ENCODE measurements at places on chromosomes 13 and 19.

GRCh38 chr19:30202060-30202600 lies 170.1 kb upstream of the ZNF536 start:
- no peak for DNase-seq

GRCh38 chr13:107941345-107942029 lies 273.8 kb downstream of the LIG4 start:
- no peak for DNase-seq

DNA sequence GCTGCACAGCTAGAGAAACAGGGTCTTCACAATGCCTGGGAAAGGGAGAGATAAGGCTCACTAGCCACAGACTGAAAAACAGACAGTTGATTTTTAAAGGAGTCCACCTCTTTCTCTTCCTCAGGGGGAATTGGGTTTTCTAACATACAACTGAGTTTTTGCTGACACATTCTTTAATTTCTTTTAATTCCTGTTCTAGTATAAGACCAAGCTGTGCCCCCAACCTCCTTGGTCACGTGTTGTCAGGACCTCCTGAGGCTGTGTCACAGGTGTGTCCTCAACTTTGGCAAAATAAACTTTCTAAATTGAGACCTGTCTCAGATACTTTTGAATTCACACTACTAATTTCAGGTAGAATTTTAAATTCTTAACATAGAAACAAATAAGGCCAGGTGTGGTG lies 12.1 kb upstream of the ZNF492 start:
- no peak for DNase-seq

GRCh38 chr19:47176627-47177090 lies 46.0 kb downstream of the SAE1 start:
- DNase-seq, result no peak

GRCh38 chr13:112171570-112171965 lies 104.6 kb downstream of the SOX1 start:
- no peak for DNase-seq

DNA sequence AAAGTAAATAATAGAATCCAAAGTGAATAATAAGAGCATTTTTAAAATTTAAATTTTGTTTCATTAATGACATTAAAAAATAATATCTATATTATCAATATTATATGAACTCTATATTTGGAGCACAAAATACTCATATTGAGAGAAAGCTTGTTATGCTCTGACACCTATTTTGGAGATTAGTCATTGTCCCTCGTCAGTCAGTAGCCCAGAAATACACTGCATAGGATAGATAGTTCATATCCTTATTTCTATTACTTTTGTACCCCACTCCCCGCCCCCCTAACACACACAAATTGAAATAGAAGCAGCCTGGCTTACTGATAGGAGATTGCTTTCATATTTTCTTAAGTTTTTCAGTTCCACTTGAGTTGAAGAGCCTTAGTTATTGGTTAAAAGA lies 652.8 kb downstream of the PCDH9 start:
- no peak for DNase-seq

DNA sequence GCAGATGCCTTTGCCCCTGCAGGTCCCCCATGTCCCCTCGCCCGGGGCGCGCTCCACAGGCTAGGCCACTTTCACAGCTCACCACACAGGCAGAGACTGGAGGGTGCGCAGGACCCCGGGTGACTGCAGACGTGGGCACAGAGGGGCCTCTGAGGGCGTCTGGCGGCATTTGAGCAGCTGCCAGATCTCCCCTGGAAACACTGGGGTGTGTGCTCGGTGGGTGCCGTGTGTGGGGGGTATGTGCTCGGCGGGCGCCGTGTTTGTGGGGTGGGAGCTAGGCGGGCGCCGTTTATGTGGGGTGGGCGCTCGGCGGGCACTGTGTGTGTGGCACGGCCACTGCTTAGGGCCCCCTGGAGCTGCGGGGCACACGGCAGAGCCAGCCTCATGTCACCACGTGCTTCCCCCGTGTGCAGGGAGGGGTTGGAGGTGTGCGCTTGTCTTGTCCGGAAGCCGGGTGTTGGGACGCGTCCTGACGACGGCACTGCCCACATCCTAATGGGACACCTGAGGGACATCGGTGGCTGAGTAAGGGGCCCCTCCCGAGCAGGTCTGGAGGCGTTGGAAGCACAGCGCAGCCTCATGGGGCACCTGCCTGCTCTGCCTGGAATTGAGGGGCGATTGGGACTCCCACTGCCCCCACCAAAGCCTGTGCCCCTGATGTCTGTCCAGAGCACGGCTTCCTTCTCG lies 16.7 kb downstream of the CSNK1G2 start:
- no peak for DNase-seq

DNA sequence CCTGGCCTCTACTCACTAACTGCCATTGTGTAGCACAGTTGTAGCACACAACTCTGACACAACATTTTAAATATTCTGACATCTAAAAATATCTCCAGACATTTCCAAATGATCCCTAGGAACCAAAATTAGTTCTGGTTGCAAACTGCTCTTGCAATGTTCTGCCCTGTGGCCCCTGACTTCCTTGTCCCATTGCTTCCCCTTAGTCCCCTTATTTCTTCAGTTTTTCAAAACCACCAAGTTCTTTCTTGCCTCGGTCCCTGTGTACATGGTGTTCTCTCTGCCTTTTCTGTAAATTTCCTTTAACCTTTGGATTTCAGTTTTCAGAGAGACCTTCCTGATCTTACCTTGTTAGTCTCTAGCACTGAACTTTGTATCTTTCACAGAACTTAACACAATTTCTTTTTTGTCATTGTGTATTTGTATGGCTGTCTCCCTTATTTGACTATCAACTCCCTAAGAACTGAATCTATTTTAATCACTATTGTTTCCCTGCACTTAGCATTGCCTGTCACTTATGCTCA lies 87.6 kb upstream of the MLNR start:
- DNase-seq, result no peak

GRCh38 chr19:35822579-35822978 lies 9.9 kb upstream of the PRODH2 start:
- no peak for DNase-seq

DNA sequence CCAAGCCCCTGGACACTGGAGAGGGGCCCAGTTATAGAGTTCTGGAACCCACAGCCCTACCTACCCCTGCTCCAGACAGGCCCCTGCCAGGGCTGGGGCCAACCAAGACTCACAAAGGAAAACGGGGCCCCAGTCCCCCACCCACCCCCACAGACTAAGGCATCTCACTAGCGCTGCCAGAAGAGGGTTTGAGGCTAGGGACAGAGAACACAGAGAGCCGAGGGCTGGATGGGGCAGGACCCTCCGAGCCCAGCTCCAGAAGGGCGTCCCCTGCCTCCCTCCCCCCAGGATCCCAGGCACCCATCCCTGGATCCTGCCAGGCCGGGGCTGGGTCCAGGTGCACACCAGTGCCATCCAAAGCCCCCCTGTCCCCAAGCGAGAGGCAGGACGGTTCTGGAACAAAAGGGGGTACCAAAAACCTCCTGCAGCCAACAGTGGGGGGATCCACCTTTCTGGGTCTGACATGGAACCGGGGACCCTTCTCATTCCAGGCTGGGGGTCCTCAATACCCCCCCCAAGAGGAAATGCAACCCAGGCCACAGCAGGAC lies 4.4 kb upstream of the REXO1 start:
- DNase-seq, result no peak

DNA sequence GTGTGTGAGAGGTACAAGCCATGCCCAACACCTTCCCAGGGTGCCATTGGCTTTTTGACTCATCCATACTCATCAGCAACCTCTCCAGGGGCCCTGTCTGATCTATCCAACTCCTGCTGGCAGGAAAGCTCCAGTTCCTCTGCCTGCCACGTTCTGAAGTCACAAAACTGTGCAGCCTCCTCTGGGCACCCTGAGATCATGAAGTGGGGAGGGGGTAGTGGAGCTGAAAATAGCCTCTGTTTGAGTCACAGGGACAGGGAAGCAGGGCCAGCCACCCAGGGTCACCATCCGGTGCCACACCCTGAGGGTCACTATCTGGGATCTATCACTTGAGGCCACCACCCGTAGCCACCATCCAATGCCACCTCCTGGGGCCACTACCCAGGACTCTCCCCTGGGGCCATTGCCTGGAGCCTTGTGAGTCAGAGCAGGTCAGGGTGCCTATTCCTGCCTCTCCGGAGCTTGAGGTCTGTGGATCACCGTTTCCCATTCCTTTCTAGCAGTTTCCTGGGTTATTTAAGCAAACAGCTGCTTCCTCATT lies 172.1 kb downstream of the NUFIP1 start:
- no peak for DNase-seq

- no peak for DNase-seq
Measured at GRCh38 chr13:44218501-44219240, 155.0 kb upstream of the SERP2 start.

DNA sequence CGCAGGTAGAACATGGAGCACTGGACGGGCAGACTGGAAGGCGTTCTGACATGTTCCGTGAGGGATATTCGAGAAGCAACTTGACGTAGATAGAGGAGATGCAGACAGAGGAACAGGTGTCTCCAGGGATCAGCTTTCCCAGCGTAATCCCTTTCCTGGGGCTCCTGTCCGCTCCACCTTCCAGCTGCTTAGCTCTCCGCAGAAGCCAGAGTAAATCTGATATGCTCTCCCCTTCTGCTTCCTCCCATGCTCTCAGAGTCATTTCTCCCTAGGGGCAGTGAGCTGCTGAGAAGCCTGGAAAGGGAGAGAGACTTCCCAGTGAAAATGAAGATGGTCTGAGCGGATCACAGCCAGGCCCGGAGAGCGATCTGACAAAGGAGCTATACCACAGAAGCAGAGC lies 23.0 kb upstream of the OLFM4 start:
- no peak for DNase-seq

DNA sequence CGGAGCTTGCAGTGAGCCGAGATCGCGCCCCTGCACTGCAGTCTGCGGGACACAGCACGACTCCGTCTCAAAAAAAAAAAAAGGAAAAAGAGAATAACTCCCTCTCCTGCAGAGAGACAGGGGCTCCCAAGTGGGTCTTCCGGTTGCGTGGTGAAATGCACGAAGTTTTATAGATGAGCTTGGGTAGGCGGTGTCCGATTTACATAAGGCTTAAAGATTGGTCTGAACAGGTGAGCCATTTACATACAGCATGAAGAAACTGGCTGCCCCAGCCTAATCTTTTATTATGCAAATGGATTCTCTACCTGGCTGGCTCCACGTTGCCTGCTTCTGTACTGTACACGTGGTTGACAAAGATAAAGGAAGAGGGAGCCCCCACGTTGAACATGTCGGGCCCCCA lies 19.5 kb downstream of the ADGRE2 start:
- DNase-seq, result no peak

- no peak for DNase-seq
Measured at GRCh38 chr19:32165750-32166149, 179.7 kb upstream of the ZNF507 start.

DNA sequence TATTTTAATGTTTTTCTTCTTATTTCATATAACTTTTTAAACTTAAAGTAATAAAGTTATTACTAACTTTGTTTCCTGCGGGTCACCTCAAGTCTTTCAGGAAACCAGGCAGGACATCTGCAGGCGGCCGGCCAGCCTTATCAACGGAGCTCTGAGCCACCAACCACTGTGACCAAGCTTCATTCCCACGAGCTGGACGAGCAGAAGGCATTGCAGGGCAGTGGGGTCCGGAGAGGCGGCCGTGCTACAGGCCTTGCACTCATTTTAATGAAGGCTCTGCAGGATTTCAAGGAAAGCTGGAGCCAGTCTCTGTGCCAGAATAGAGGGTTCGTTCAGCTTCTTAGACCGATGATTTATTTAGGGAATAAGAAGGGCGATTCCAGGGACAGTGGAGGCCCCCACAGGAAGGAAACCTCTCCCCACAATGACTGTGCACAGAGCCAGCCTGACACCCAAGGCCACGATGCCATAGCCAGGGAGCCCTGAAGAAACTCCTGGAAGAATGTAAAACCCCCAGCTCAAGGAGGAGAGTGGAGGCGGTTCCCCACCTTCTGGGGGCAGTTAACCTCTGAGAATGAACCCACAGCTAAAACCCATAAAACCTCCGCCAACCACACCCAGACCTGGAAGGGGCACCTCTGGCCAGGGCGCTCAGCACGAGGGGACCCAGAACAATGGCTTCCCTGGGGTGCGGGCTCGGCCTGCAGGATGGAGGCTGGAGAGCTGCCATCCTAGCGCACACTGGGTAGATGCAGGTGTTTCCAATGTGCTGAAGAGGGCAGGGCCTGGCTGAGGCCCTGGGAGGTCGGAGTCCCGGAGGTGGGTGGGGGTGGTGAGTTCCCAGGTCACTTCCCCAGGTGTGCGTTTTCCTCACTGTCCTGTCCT lies 75.0 kb downstream of the RASA3 start:
- DNase-seq, result no peak

Data from 8988T (cell line).